SW 1271 (cell line): ENCODE measurements at places on chromosomes 1 and 21.
A peak's percentile ranks its signal among the peaks of the same experiment; 100 is the strongest.

- no peak for DNase-seq
These were observed 479.3 kb upstream of the RUNX1 start for GRCh38 chr21:35528116-35529042.

DNA sequence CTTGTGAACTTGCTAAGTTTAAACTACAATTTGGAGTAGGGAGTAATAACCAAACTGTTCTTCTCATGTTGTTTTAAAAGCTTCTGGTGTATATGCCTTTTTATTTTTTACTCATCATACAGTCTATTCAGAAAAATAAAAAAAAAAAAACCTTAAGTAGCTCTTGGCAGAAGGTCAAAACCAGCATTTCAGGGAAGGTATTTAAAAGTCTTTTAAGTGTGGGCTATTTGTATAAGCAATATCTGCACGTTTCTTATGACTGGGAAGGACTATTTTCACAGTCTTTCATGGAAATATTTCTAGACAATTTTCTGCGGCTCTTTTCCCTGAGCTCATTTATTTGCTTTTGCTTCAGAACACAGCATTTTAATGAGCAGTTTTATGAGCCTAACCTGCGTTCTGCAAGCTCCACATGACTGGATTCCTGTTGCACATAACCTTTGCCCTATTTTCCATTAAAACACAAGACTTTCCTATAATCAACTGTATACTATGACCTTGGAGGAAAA, 60.9 kb upstream of the C1orf105 start:
- DNase-seq: no peak

- DNase-seq: no peak
These were observed 6.8 kb upstream of the IFNAR1 start for GRCh38 chr21:33317786-33318486.

- no peak for DNase-seq
These were observed 23.8 kb downstream of the PTPRF start for GRCh38 chr1:43554444-43554992.

GRCh38 chr1:185500001-185500626, 183.1 kb upstream of the IVNS1ABP start:
- no peak for DNase-seq

DNA sequence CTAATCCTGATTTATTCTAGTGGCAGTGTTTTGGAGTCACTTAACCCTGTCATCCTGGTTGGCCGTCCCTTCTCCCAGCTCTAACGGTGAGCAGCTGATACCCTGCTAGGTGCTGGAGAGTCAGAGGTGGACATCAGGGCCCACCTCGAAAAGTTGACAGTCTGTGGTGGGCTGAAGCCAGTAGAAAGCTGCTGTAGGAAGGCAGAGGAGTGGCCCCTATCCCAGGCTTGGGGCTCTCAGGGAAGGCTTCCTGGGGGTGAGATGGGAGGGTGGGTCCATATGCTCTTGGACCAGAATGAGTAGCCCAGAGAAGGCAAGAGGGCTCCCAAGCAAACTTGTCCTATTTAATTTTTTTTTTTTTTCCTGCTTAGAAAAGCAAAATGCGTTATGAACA, 475 bp upstream of the RPL5 start:
- no peak for DNase-seq

DNA sequence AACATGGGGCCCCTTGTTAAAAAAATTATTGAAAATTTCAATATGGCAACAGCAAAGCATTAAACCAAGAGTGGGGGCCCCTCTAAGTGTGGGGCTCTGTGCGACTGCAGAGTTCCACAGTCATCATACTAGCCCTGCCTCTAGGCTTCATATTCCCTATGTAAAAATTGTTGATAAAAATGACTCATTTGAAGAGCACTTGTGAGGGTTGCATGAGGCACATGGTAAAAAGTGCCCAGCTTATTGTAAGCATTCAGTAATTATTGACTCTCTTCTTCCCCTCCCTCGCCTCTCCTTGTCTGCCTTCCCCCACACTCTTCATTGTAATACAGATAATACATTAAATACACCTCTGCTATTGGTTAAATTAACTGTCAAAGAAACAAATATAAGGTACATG, 86.7 kb upstream of the PTBP2 start:
- DNase-seq: no peak

DNA sequence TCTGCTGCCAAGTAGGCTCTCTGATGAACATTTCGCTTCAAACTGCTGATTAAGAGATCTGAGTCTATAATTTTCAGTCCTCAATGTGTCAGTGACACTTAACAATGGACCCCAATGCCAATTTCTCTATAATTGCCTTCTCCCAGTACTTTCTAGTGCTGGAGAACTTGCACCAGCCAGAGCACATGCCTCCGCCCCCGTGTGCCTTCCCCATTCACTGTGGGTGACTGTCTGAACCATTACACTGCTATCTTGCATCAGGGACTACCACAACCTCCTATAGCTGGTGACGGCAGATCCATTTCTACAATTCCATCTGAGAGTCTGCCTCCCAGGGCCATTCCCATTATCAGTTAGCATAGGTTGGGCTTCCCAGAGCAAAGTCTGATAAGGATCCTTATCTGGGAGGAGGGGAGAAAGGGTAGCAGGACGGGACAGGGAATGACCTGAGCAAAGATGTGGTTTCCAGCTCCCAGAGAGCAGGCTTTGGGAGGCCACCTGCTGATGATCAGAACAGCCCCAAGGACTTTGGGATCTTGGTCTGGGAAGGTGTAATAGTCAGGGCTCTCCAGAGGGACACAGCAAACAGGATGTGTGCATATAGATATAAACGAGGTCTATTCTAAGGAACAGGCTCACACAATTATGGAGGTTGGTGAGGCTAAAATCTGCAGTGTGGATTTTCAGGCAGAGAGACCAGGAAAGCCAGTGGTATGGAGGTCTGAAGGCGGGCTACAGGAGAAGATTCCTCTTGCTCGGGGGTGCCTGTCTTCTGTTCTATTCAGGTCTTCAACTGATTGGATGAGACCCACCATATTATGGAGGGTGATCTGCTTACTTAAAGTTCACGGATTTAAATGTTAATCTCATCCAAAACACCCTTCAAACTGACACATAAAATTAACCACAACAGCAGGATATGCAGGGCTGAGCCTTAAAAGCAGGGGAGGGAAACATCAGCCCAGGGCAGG, 238.2 kb downstream of the PTPRU start:
- DNase-seq: no peak

DNA sequence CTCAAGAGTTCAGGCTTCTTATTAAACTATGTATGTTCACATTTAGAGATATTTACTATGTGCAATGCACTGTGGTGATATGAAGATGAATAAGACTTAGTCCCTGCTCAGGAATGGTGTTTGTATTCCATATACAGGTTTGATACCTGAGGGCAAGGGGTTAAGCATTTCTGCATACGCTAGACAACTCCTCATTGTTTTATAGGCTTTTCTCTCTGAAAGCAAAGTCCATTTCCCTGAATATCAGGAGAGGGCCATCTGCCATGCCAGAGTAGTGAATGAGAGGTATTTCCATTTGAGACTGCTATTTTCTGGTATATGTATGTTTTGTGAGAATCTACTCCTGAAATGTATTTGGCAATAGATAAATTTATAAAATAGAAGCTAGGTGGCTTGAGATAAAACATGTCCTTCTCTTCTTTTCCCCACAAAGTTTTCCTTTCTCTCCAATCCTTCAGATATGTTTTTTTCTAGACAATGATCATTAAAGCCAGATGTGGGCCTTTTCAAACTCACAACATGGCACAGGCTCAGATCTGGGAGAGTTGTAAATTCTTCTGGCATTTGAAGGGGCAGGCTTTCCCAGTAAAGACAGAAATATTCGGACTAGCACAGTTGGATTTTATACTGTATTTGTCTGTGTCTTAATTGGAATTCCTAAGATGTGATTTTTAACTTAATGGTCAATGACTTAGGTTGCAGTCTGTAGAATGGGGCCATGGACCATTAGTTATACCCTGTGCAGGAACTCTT, 73.3 kb upstream of the WDR26 start:
- DNase-seq: no peak

- no peak for DNase-seq
These were observed 35.5 kb downstream of the COQ8A start for GRCh38 chr1:226975259-226976250.

DNA sequence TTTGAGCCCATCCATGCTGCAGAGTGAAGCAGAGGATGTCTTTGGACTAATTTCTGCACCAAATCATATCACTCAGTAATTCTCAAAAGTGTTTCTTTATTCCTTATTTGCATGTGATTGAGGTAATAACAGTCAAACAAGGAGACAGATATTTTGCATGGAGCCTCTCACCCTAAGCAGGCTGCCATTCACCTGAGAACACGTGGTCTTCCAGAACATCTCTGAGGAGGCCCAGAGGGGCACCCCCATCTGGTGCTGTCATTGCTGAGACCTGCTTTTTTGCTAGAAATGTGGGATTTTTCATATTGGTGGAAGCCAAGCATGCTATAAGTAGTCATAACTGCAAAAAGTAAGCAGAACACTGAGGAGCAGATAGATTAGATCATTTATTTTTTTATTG, 7.7 kb downstream of the SLC37A1 start:
- no peak for DNase-seq

DNA sequence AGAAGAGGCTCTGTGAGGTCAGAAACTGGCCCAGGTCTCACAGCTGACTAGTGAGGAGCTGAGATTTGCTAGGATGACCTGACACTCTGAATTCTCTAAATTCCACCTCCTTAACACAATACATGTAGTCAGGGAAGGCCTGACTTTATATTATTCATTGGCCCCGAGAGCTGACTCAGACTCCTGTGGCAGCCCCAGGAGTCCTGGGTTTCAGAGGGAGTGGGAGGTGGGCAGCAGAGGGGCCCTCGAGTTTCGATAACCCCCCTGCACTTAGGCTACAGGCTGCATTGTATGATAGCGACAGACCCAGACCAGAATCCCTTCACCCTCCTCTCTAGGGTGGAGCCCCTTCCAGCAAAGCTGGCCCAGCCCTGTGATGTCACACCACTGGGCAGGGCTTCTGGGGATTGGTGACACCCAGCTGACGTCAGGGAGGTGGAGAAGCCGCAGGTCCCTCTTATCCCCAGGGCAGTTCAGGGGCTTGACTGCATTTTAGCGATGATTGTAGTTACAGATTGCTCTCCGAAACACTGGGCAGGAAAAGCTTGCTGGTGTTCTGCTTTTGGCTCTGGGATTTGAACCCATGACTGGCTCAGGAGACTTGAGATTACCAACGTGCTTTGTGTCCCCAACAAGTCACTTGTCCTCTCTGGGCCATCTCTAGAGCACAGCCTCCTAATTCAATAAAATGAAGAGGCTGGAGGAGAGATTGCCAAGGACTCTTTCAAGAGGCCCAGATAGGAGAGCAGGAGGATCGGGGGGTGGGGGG, 17.0 kb upstream of the GPR37L1 start:
- DNase-seq: no peak

DNA sequence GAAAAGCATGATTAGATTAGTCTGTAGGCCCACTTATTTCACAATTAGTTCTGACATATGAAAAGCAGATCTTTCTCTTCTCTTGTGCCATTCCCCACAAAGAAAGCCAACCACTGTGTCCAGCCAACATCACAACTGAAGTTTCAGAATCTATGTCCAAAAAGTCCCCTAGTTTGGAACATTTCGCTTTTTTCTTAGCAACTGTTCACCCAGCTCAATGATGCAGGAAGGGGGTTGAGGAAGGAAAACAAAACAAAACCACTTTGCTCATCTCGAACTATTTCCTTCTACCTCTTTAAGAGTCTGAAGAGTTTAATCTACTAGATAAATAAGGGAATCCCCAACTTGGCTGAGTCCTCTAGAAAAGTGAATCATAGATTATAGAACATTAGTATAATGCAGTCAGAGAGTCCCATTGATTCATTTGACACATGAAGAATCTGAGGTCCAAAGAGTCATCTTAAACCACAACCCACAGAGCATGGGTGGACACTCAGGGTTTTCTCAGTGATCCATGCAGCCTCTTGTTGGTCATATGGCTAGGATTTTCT, 159.3 kb upstream of the SGIP1 start:
- no peak for DNase-seq

DNA sequence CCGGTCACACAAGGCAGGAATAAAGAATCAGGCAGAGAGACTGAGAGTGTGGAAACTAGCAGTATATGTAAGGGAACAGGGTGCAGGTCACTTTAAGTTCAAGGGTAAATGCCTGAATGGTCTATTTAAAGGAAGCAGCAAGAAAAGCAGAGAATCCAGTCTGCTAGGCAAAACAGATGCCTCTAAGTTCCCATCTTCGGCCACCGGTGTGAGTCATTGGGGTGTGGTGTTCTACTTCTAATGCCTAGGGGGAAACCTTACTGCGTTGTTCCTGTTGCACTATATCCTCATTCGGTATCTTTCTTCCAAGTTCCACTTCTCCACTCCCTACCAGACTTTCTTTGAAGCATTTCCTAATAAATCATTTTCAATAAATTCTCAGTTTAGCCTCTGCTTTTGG, 259.9 kb downstream of the HHIPL2 start:
- DNase-seq: no peak

GRCh38 chr1:18965206-18966173, 9.0 kb upstream of the IFFO2 start:
- no peak for DNase-seq

- no peak for DNase-seq
These were observed 26.2 kb upstream of the PTPRC start for GRCh38 chr1:198612471-198613260.

DNA sequence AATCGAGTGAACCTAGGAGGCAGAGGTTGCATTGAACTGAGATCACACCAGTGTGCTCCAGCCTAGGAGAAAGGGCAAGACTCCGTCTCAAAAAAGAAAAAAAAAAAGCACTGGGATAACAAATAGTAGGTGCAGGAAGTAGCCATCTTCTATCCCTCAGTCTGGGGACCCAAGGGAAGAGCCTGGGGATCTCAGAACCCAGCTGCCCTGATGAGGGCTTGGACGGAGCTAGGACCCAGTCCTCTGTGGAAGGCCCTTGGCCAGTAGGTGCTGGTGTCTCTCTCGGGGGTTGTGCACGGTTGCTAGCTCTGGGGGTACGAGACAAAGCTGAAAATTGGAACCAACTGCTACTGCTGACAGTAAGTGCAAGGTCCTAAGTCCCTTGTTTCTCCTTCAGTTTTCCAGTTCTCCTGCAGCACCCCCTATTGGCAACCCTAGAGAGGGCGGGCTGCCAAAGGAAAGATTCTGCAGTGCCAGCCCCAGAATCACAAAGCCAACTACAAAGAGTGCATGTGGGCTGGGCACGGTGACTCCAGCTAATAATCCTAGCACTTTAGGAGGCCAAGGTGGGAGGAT, 57.6 kb upstream of the KIF1B start:
- DNase-seq: peak; percentile 29

DNA sequence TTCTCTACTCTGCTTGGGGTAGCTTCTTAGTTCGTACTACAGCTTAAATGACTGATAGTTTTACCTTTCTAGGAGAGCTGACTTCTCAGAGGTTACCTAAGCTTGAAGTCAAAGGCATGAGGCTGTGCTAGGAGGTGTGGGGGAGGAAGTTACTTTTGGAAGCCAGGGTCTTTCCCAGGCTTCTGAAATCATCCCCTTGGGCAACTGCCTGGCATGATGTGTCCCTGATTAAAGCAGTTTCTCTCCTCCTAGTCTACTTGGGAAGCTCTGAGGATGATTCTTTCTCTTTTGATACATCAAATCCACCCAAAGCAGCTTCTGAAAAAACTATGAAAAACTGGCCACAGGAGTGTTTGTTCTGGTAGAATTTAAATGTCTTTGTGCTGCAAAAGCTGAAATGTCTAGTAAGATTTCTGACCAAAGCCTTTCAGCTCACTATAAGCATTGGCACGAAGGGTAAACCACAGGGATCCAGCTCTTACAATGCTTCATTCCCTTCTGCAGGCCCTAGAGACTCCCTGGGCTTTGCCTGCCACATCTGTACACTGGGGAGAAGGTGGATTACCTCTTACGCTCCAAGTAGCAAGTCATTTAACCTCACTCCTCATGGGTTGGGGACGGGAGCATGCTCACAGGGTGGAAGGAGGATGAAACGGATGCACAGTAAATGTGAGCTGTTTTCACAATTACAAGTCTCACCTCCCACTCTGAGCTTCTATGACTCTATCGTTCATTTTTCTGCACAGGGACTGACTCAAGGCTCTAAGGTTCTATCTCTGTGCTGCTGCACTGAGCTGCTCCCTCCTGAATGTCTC, 59.6 kb downstream of the RUNX1 start:
- no peak for DNase-seq
